ENCODE measurements at places on chromosomes 5 and 9.

- DNase-seq: no peak
Measured at GRCh38 chr5:134107779-134108178, 6.7 kb upstream of the TCF7 start.

- DNase-seq: no peak
Measured at GRCh38 chr5:173885475-173886010, 2.6 kb upstream of the CPEB4 start.

DNA sequence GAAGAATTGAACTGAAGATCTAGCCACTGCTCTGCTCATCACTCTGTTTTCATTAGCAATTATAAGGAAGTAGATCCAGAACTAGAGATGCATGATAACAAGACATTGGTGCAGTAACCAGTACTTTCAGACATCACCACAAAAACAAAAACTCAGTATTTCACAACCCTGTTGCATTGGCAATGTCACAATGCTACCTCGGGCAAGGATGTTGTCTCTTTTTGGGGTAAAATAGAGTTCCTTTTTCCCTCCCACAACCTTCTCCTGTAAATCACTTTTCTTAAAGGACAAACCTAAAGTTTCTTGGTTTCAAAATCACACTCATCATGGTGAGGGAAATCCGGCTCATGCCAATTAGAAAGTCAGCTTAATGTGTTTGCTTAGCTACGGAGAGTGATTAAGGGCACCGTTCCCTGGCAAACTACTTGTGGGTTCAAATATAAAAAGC lies 420.1 kb upstream of the MEF2C start:
- DNase-seq: no peak

DNA sequence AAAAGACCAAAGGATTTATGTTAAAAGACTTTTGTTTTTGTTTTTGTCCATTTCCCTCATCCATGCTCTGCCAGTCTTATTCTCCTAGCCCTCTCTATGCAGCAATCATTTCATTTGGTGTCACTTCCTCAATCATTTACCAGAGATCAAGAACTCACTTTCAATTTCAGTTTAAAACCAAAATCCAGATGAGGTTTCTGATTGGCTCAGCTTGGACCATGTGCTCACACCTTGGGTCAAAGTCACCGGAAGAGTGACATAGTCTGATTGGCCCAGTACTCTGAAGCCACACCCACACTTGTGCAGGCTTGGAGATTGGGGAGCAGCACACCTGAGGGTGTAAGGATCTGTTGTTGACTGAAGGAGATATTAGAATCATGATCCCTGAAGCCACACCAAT lies 79.6 kb downstream of the TLR4 start:
- no peak for DNase-seq

DNA sequence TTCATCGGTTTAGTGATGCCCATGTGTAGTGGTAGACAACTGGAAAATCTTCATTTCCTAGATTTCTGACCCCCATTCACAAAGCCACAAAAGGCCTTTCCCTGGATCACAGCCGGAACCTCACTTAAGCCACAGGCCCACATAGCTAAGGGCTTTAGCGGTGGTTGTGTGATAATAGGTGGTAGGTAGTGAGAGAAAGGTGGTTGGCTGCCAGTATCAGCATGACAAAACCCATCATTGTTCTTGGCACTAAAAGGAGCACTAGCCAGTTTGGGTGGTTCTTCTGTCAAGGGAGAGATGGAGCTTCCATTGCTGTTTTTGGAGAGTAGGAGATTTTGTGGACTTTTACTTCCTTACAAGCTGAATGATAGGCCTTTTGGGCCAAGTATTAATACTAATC lies 9.7 kb upstream of the SLC36A2 start:
- no peak for DNase-seq

- DNase-seq: no peak
Measured at GRCh38 chr5:131022811-131023497, 142.1 kb downstream of the HINT1 start.

DNA sequence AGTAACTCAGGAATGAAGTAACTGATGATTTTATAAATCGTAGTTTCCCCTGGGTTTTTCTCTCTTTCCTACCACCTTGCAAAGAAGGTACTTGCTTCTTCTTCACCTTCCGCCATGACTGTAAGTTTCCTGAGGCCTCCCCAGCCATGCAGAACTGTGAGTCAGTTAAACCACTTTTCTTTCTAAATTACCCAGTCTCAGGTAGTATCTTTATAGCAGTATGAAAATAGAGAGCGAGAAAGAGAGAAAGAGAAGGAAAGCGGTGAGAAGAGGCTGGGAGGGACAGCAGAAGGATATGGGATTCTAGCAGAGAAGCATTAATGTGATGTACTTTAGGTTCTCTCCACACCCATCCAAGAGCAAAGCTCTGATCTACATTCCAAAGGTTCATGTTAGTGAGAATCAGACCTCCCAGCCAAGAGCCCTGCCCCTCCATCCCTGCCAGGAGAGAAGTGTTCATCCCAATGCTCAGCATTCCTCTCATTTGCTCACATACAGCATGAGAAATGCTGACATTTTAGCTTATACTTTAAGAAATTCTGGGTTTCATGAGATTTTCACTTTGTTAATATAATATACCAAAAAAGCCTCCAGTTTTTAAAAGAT lies 185.0 kb upstream of the PTGER4 start:
- no peak for DNase-seq

GRCh38 chr5:15353086-15353645 lies 146.8 kb upstream of the FBXL7 start:
- no peak for DNase-seq

DNA sequence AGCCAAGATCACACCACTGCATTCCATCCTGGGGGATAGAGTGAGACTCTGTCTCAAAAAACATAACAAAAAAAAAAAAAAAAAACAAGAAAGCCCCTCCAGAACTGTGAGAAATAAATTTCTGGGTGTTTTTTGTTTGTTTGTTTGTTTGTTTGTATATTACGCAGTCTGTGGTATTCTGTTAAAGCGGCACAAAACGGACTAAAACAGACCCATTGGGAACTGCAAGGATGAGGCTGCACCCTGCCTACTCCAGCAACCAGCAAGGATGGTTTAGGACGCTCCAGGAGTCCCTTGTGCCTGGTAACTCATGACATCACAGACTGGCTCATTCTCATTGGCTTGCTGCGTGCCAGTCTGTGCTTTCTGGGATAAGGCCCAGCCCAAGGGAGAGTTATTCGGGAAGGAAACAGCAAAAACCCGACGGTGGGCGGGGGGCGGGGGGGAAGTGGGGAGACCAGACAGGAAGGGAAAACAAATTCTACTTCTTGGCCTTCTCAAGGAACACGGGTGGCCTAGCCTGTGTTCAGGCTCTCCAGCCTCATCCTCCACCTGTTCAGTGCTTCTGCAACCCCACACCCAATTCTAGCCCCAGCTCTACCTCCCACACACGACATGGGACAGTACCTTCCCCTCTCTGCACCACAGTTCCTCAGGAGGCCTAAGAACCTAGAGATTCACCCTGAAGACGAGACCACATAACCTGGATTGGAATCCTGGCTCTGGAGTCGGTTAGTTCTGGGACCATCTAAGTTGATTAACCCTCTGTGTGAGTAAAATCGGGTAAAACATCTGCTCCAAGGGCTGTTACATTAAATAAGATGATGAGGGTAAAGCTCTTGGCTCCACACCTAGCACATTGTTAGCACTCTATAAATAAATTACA lies 2.8 kb downstream of the CD74 start:
- no peak for DNase-seq

DNA sequence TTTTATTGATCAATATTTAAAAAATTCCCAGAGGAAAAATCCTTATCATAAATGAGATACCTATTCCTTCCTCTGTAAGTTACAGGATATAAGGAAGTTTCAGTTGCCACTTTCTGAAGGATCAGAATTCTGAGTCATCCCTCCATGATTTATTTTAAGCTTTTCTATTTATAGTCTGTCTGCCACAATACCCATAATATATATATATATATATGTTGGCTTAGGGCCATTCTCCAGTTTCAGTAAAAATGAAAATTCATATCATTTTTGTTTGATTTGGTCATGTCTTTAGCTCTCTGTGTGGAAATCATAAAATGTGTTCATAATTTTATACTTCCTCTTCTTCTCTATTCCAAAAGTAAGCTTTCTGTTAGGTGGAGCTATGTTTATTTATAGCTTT lies 215.8 kb upstream of the CYLC2 start:
- no peak for DNase-seq

GRCh38 chr5:151880324-151880723 lies 44.3 kb downstream of the GLRA1 start:
- no peak for DNase-seq

GRCh38 chr5:131378721-131379541 lies 115.1 kb downstream of the CDC42SE2 start:
- no peak for DNase-seq

DNA sequence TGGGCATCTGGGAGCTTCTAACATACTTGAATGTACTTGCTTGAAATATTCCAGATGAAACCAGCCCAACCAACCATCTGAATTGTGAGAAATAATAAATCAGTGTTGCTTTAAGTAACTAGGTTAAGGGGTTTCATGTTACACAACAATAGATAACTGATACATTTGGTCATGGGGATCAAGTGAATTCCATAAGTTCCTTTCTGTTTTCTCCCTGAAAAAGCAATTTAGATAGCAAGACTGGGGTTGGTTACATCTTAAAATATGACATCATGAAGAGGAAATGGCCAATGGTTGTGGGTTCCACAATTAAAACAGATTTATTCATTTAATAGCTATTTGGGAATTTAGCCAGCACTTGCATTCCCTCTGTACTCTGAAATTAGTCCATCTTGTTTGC lies 559.7 kb downstream of the TLR4 start:
- no peak for DNase-seq

GRCh38 chr5:116518423-116518822 lies 56.2 kb downstream of the SEMA6A start:
- DNase-seq: no peak

DNA sequence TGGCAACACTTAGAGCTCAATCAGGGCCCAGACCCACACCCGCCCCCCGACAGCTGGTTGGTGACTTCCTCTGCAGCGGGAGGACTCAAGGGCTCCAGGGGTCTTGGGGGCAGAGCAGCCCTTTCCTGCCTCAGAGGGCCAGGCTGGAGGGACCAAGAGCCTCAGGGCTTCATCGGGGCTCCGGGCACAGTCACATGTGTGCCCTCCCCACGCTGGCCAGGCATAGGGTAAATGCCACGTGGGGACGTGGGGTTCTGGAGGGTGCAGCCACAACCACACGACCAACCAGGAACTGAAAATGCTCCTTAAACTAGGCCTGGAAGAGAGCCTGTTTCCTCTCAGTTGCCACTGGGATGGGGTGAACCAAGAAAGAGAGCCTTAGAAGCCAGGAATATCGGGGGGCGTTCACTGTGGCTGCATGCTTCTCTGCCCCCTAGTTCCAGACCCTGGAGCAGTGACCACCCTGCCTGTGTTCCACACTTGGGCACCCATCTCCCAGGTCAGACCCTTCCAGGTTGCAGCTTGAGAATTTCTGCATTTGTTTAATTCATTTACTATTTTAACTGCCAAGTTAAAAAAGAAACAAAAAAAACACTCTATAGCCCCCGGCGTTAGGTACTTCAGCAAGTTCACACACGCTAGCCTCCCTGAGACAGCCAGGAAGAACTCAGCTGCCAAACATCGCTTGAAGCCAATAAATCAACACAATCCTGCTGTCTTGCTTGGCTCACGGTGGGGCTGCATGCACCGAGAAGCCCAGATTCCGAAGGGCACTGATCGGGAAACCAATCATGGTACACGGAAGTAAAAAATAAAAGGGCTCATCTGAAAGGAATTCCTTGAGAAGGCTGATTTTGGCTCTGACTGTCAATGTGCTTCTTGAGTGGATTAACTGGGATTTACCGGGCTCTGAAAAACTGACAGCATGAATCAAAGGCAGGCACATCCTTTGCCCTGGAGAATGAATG lies 56.1 kb upstream of the PHYKPL start:
- DNase-seq: no peak

Measured in activated CD4-positive, alpha-beta T cell treated with anti-CD3 and anti-CD28 coated beads, Interleukin-2, amount 50 U/mL, for 24 hours (primary cell).